HS-27A (cell line): ENCODE measurements at places on chromosomes 16 and 17.

- DNase-seq = peak; percentile 49
These were observed 52.5 kb downstream of the TBX4 start for GRCh38 chr17:61504697-61505096.

DNA sequence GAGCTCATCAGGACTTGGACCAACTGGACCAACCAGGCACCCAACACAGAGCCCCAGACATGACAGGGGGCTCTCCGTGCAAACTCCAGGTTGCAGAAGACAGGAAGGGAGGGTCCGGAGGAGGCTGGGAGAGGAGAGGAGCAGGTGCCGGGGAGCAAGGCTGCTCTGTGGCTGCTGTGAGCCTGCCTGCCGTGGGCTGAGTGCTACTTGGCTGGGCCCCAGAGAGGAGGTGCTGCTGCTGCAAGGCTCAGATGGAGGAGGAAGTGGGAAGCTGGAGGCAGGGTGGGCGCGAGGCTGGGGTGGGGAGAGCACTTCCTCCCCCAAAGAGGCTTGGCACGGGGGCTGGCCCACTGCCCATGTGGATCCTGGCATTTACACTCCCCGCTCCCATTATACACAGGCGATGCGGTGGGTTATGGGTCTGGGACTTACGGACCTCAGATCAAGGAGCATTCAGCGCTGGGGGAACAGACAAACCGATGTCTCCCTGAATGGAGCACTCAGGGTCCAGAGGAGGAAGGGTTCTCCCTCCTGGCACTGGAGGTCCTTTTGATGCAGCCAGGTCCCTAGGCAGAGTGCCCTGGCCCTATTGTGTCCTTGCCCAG lies 15.9 kb downstream of the EPOP start:
- DNase-seq = no peak

DNA sequence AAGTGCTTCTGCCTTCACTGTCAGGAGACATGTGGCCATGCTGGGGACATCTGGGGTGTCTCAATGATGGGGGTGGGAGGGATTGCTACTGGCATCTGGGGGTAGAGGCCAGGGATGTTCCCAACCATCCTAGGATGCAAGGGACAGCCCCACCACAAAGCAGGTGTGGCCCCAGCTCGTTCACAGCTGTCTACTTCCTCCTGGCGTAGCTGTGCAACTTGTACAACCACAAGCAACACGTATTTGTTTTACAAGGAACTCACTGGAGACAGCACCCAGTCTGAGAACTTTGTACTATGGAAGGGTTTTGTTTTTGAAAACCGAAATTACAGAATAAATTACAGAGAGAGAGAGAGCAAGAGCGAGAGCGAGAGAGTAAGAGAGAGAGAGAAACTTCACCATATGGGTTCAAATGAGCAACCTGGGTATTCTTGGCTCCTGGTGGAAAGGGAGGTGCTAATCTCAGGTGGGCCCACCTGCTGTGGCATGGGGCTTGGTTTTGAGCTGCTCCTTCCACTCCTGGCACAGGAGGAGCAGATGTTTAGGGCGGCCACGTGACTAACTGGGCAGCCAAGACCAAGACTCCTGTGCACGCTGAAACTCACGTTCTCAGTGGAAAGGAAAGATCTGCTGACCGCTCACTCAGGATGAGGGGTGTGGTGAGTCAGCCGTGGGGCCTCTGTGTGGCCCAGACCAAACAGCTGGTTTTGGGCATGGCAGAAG lies 17.5 kb upstream of the TNFRSF13B start:
- DNase-seq = no peak

GRCh38 chr17:27602721-27603420 lies 28.1 kb upstream of the LGALS9 start:
- DNase-seq = no peak

- DNase-seq = no peak
These were observed 28.3 kb downstream of the NLRC3 start for GRCh38 chr16:3548859-3549258.

GRCh38 chr17:43418441-43419374 lies 19.9 kb downstream of the ARL4D start:
- no peak for DNase-seq

DNA sequence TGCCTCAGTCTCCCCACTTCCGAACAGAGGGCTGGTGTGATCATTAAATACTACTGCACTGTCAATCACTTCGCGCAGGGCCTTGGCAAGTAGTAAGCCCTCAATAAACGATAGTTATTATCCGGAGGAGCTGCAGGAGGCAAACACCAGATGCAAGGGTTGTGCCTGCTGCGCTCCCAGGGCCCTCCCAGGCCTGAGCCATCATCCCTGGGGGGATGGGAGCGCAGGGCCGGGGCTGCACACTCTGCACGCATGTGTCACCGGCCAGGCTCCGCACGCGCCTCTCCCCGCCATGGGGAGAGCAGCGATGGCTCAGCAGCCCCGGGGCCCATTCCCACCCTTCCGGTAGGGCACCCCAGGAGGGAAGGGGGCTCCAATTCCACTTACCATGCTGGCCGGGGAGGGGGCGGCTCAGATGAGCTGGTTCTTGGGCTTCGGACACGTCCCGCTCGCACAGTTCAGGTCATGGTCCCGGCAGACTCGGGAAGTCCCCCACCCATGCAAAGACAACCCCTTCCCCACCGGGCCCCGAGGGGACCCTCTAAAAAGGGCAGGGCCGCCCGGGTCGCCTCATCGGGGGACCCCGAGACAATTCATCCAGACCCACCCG lies 681 bp downstream of the XPO6 start:
- no peak for DNase-seq

DNA sequence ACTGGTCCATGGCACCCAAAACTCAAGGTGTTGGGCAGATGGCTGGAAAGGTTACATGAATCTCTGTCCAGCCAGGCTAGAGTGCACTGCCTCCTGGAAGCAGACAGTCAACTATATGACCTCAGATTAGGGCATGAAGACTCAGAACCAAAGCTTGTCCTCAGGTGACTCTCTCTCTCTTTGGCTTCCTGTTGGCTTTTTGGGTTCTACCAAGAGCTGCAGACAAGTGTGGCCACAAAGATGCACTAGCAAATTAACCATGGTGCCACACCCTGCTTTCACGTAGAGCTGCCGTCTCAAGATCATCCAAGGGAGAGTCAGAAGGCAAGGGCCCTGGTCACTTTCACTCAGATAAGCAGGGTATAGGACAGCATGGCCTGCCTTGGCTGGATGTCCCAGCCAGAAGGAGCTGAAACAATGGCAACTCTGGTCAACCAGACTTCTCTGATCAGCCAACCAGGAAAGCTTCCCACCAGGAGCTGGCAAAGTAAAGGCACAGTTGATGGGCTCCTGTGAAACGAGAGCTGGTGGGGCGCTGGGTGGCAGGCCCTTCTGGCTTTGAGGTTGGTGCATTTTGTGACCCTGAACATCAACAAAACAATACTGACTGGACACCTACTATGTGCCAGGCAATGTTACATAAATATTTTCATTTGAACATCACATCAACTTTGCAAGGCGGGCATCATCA lies 31.9 kb downstream of the CUEDC1 start:
- DNase-seq = no peak
